CD4-positive, alpha-beta T cell treated with Interleukin-1 beta for 1 hour (primary cell): ENCODE measurements at places on chromosomes 3 and 15.

DNA sequence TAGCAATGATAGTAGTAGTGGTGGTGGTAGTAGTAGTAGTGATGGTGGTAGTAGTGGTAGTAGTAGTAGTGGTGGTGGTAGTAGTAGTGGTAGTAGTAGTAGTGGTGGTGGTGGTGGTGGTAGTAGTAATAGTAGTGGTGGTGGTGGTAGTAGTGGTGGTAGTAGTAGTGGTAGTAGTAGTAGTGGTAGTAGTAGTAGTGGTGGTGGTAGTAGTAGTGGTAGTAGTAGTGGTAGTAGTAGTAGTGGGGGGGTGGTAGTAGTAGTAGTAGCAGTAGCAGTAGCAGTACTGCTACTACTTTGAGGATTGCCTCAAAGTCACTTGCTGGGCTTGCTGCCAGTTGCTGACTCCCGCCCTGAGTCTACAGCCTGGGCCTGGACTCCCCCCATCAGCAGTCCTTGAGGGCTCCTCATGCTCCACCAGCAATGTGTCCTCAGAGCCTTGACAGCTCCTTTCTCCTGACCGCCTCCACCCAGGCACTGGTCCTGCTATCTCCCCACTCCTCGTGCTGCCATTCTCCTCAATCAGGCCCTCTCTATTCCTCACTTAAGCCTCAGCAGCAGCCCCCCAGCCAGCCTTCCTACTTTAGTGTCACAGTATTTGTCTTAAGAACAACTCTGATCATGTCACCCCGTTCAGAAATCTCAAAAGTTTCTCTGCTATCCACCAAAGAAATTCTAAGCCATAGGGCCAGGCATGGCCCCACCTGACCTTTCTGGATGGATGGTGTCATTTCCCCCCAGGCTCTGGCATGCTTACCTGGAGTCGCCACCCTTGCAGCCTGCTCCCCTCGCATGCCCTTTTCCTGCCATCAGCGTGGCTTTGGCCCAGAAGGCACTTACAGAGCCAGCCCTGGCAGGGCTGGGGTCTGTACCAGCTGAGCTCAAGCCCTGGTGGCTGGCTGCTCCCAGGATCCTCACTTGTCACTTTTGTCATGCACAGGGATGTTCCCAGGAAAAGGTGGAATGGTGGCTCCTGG, 45.6 kb downstream of the DLEC1 start:
- peak; percentile 38 for DNase-seq

DNA sequence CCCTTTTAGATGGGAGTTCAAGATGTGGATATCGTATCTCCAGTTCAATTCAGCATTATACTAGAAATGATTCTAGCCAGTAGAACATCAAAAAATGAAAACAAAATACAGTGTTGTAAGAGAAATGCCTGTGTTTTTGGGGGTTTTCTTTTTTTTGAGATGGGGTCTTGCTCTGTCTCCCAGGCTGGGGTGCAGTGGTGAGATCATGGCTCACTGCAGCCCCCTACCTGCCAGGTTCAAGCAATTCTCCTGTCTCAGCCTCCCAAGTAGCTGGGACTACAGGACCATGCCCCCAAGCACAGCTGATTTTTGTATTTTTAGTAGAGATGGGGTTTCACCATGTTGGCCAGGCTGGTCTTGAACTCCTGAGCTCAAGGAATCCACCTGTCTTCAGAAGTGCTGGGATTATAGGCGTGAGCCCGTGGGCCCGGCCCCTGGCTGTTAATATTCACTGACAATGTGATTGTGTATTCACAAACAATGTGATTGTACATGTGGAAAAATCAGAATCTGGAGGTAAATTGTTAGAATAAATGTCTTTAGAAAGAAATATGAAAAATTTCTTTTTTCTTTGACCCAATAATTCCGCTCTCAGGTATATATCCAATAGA, 59.0 kb downstream of the ARIH1 start:
- DNase-seq: peak; percentile 34

DNA sequence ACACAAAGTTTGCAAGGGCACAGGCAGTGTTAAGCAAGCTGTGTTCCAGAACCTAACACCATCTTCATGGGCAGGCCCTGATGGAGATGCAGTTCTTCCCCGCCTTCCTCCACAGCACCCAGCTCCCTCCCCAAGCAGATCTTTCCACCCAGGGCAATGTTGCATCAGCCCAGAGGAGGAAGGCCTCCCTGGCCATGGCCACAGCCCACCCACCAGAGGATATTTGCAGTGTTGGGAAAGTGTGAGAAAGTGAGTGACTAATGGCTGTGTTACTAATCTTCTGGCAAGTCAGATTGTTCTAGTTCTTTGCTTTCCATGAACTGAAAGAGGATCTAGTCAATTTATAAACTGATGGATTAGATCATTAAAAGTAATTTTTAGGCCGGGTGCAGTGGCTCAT, 42.0 kb upstream of the ATP10A start:
- no peak for DNase-seq

- DNase-seq: no peak
Measured at GRCh38 chr15:25811481-25811906, 51.6 kb downstream of the ATP10A start.

DNA sequence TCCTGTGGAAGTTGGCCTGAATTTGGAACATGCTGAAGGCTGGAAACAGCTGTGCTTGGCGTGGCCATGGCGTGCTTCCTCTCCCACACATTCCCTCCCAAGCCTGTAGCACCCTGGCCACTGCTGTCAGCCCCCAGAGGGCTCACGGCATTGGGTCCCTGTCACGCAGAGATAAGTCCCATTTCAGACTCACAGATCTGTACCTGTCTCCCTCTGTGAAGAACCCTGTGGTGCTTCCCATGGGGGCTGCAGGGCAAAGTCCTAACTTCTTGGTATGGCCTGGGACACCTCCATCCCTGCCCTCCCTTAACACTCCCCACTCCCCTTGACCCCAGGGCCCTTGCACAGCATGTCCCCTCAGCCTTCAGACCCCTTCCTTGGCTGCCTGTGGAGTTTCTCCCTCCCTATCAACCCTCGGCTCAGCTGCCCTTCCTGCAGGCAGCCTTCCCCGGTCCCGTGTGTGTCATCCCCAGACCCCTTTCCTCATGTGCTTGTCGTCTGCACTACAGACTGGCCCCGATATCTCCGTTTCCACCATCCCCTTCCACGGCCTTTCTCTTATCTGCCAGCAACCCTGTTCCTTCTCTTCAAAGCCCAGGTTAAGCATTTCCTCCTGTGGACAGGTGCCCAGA, 28.6 kb downstream of the ABTB1 start:
- no peak for DNase-seq

GRCh38 chr3:189712906-189713483, 81.8 kb downstream of the TP63 start:
- DNase-seq: no peak

- no peak for DNase-seq
Measured at GRCh38 chr3:126446301-126446700, 29.4 kb downstream of the ZXDC start.

GRCh38 chr15:69730281-69731080, 277.9 kb downstream of the RPLP1 start:
- DNase-seq: no peak

DNA sequence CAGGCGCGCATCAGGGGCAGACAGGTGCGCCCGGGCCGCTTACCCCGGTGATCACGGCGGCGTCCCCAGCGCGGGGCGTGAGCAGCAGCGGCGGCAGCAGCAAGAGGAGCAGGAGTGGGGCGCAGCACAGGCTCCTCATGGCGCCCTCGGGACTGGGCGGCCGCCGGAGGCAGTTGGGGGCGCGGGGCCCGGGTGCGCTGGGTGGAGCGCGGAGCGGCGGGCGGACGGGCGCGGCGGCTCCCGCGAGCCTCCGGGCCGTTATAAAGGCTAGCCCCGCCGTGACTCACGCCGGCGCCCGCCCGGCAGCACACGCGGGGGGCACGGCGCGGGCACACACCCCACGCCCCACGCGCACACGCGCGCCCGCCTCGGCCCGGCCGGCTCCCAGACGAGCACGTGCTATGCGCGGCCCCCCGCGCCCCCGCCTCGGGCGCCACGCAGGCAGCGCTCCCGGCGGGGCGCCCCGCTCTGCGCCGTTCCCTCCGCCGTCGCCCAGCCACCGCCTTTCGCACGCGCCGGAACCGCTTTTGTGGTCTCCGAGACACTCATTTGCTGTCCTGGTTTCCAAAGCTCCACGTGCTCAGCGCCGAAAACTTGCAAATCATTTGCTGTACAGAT, at the start of gene PROK2:
Gene PROK2, minus strand, starts transcription at position 235 of the 618 bp plus-strand sequence. Its CDS starts 96 bp downstream, at position 139.
- DNase-seq: peak; percentile 17

- peak; percentile 77 for DNase-seq
Measured at GRCh38 chr3:120561251-120562045, 34.7 kb upstream of the NDUFB4 start.

- DNase-seq: no peak
Measured at GRCh38 chr3:171444001-171444690, 16.1 kb downstream of the TNIK start.

- DNase-seq: no peak
Measured at GRCh38 chr15:92979011-92979701, 79.0 kb downstream of the CHD2 start.

GRCh38 chr15:67199391-67199790, 55.1 kb downstream of the AAGAB start:
- DNase-seq: no peak

DNA sequence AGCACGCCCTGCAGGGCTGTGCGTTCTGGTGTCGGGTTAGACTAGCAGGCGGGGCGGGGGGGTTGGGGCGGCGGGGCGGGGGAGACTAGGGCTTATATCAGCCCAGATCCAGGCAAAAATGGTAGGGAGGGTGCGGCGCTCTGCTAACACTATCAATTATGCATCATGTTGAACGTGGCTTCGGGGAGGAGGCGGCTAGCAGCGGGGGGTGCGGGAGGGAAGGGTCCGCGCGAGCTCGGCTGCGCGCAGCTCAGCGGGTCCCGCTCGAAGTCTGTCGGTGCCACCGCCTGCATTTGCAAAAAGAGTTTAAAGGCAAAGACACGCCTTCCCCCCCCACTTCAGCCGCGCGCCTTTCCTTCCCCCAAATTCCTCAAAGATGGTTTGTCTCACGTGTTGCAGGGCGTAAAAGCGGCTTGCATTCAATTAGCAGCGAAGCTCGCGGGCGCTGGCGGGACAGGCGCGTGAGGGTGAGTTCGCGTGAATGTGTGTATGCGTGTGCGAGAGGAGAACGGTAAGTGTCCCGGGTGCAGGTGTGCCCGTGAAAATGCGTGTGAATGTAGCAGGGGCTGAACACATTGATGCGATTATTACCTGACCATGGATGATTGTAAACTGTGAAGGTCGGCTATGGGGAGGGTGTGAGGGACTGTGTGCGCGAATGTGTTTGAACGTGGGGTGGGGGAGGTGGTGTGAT, at the start of gene ISLR2:
Gene ISLR2, plus strand, starts transcription at position 432 of the 694 bp plus-strand sequence. CDS start 2,169 bp downstream, outside the sequence.
- no peak for DNase-seq

DNA sequence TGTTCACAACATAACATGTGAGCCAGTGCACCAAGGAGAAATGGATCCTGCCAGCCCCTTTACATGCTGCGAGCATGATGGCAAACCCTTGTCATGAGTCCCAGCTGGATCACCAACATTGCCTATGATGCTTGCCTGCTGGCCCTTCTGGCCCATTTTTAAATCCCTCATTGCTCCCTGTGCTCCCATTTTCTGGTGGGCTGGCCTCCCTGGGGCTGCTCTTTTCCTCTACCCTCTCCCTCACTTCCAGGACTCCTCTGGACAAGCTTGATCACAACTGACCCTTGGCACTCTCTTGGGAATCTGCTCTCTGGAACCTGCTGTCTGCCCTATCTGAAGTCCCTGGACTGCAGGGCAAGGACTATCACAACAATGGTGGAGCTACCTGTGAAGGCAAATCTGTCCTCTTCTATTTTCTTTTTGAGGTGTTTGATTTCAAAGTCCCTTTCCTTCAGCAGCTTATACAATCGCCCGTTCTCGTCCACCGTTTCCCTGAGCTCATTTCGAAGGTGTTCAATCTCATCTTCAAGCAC, 16.3 kb downstream of the CCDC13 start:
- no peak for DNase-seq

DNA sequence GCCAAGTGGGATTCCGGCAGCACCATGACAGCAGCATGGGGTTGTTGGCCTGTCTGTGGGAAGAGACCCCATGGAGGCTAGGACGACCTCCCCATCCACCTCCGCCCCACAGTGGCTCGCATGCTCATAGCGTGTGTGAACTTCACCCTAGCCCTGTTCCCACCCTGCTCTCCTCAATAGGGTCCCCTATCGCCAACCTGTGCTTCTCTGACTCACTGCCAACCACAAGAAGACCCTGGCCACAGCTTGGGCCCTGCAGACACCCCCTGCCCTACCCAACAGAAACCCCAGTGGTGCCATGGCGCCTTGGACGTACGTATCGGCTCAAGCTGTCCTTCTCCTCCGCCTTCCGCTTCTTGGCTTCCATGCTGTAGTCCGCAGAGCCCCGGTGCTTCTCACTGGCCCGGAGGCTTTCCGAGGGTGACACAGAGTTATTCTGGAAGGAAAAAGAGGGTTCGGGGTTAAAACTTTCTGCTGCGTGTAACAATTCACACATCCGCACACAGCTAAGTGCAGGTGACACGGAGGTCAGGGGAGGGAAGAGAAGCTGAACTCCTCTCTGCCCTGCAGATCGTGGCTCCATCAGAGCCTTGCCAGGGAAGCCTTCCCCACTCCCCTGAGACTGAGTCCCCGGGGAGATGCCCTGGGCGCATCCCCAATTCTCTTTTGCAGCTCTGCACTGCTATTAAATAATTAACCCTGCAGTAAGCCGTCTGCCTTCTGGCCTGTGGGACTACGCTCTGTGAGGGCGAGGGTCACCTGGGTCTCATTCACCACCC, 37.3 kb downstream of the TLE3 start:
- DNase-seq: no peak

DNA sequence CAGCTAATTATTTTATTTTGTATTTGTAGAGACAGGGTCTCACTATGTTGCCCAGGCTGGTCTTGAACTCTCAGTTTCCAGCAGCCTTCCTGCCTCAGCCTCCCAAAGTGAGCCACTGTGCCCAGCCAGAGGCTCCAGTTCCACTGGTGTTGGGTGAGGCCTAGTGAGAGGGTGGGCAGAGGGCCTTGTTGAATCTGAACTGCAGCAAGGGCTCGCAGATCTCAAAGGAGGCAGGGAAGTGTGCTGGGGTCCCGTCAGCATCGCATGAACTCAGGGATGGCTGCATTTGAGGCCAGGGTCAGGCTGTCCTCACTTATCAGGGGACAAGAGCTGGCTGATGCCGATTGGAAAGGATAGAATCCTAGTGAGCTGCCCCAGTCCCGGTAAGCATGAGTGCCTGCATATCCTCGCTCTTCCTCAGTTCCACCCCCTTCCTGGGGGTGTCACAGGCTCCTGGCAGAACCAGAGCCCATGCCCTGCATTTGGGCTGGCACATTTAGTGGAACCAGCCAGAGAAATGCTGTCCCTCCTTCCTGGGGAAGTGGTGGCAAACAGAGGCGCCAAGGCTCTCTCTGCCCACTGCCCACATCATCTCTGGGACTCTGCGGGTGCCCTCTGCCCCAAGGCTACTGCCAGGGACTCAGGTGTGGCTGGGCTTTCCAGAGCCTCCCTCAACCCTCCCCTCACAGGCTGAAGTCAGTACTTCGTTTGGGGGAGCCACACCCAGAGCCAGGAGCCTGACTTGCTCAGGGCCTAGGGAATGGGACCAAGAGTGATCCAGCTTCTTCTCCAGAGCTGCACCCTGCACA, 24.1 kb downstream of the ALS2CL start:
- DNase-seq: no peak

- no peak for DNase-seq
Measured at GRCh38 chr3:146513386-146514051, 30.9 kb downstream of the PLSCR1 start.

GRCh38 chr15:77387365-77388105, 32.4 kb downstream of the PEAK1 start:
- no peak for DNase-seq

- no peak for DNase-seq
Measured at GRCh38 chr3:24483873-24484272, 10.8 kb downstream of the THRB start.

GRCh38 chr15:99143655-99144610, 39.1 kb downstream of the SYNM start:
- DNase-seq: no peak
